Substantia nigra (tissue), 51 donors: ENCODE measurements at places on chromosomes 3 and 15.

- DNase-seq: no peak
These were observed 36.9 kb upstream of the COL8A1 start for GRCh38 chr3:99601515-99601914.

DNA sequence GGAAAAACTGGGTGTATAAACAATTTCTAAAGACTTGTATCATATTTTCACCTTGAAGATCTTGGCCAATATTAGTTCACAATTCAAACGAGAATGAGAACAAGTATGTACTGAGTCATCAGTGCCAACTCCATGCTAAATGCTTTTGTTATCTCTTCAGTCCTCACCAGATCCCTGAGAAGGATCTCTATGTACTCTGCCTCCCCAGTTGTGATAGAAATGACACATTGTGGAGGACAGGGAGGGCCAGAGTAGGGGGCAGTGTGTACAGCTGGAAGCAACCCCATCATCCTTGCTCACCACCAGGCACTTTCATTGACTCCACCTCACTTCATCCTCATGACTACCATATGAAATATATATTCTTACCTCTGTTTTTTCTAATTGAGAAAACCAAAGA, 353.7 kb upstream of the SOX2 start:
- DNase-seq: no peak

- DNase-seq: no peak
These were observed 128.2 kb upstream of the SLC7A14 start for GRCh38 chr3:170714122-170714521.

DNA sequence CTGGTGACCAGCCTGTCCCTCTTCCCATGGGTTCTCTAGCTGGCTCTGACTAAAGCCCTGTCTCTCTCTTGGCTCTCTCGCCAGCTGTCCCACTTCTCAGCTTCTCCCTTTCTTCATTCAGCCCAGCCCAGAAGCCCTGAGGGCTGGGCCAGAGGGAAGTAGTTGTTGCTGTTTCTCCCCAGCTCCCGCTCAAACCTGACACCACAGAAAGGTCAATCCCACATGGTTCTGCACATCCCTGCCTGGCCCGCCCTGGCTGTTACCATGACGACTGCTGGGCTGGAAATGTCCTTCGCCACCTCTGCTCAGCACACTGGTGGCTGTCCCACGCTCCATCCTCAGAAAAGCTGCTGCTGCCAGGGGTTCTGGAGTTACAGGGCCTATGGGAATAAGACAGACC, 25.9 kb downstream of the CCDC32 start:
- DNase-seq: no peak

GRCh38 chr3:70824078-70824477, 511.6 kb upstream of the MDFIC2 start:
- no peak for DNase-seq

DNA sequence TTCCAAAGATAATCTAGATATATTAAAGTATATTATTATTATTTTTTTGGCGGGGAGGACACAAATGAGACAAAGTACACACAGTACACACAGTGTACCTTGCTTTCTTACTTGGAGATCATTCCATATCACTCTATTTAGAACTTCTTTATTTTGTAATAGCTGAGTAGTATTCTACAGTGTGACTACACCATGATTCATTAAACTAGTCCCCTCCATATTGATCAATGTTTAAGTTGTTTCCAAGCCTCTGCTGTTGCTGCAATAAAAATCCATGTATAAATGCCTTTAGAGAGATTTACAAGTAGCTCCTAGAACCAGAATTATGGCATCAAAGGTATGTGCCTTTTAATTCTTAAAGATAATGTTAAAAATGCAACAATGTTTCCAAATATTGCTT, 38.8 kb downstream of the PYGO1 start:
- no peak for DNase-seq

GRCh38 chr3:16452261-16452660, 61.2 kb downstream of the RFTN1 start:
- no peak for DNase-seq

- no peak for DNase-seq
These were observed 383.9 kb upstream of the TMCO5A start for GRCh38 chr15:37550360-37551024.

GRCh38 chr15:64740311-64741170, 34.8 kb downstream of the RBPMS2 start:
- DNase-seq: no peak

DNA sequence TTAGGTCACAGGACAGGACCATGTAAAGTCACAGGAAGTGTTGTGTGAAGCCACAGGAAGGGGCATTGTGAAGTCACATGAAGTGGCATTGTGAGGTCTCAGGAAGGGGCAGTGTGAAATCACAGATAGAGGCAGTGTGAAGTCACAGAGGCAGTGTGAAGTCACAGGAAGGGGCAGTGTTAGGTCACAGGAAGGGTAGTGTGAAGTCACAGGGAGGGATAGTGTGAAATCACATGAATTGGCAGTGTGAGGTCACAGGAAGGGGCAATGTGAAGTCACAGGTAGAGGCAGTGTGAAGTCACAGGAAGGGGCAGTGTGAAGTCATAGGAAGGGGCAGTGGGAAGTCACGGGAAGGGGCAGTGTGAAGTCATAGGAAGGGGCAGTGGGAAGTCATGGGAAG, 37.9 kb downstream of the GASK1A start:
- no peak for DNase-seq

DNA sequence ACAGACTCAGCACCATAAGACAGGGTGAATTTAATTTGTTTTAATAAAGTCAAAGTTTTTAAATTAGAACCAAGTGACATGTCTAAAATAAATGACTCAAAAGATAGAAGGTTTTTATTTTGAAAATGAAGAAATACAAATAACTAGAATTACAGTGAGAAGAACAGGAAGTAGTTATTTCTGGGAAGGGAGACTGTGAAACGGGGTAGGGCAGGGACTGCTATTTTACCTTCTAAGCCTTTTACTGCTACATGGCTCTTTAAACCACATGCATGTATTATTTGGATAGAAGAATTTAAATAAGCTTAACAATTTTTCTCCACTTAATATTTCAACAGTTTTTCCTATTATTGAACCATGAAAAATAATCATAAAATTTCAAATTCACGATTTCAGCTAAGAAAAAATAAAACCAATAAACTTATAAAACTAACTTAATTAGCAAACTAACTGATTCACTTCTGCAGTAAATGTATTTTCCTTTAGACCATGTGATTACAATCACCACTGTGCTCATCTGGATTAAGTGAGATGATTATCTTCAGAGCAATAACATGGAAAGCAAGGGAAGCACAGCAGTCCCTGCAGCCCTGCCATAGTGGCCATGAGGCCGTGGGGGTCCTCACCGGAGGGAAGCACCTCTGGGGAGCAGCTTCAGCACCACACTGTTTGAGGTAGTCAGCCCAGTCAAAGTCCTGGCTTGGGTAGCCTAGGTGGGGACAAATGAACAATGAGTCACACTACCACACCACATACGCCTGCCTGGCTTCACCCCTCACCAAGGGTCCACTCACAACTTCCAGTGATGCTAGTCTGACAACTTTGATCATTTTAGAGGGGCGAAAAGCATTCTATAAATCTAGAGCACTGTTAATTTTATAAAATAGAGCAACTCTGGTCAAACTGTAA, 28.3 kb upstream of the STIMATE start:
- no peak for DNase-seq

- no peak for DNase-seq
These were observed 78.1 kb downstream of the FBLN2 start for GRCh38 chr3:13626915-13627460.

GRCh38 chr3:23547905-23548650, 257.7 kb upstream of the UBE2E1 start:
- DNase-seq: no peak

DNA sequence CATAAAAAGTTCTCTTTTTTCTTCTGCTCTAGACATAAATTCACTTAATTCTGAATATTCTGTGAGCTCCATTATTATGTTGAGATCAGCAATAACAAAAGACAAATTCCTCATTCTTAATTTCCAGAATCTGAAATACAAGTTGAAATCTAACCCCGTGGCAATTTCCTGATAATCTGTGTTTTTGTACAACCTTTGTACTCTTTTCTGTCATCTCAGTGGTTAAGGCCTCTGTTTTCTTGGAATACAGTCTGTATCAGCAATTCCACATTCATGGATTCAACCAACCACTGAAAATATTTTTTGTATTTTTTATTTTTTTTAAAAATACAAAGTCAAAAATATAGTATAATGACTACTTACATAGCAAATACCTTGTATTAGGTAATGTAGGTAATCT, 8.7 kb downstream of the CCR8 start:
- DNase-seq: no peak

DNA sequence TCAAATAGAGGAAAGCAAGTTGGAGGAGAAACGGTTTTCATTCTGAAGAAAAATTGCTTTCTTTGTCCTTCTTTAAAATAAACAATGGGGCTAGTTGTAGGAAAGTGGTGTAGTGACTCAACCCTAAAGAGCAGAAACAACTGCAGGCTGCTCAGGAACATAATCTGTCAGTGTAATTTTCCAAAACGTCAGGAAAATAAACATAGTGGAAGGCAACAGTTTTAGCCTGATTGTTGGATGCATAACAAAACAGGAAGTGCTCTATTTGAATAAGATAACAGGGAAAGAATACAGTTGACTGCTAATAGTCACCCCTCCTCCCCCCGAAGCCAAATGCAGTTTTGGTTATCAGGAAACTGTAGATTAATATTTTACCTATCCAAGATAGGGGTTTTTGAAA, 167.6 kb downstream of the ECT2 start:
- DNase-seq: no peak

- no peak for DNase-seq
These were observed 97.8 kb downstream of the SST start for GRCh38 chr3:187572441-187572840.

DNA sequence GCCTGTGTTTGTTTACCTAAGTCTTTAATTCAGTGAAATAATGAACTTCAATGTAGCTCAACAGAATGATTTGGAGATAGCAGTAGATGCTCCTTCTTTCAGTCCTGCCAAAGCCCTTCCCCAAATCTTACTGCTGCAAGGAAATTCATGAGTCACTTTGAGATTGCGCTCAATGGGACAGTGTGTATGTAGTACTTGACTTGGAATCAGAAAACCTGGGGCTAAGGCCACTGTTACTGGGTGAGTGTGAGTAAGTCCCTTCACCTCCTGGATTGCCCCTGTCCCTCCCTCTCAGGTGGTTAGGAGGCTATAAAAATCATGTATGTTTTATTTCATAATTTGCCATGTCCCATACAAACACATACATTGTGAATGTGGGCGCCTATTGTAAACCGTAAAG, 29.9 kb downstream of the ATP13A5 start:
- no peak for DNase-seq

GRCh38 chr3:77825001-77825827, 785.3 kb downstream of the ROBO2 start:
- DNase-seq: no peak

GRCh38 chr3:78791753-78792152, 976.0 kb downstream of the ROBO1 start:
- no peak for DNase-seq

DNA sequence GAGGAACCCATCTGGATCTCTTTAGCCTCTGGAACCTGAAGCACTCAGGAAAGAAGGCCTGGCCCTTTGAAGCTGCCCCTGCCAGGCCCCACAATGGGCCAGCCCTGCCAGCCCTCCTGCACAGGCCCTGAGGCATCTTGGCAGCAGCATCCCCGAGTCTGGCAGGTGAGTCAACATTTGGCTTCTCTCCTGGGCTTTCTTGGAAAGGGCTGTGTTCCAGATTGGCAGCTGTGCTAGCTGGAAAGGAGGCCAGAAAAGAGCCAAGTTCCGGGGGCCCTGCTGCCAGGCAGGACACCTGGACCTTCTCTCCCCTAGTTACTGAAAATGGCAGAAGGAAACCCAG, 187.2 kb downstream of the SHQ1 start:
- DNase-seq: peak; percentile 13

GRCh38 chr3:139465636-139466035, 10.7 kb downstream of the RBP2 start:
- no peak for DNase-seq

DNA sequence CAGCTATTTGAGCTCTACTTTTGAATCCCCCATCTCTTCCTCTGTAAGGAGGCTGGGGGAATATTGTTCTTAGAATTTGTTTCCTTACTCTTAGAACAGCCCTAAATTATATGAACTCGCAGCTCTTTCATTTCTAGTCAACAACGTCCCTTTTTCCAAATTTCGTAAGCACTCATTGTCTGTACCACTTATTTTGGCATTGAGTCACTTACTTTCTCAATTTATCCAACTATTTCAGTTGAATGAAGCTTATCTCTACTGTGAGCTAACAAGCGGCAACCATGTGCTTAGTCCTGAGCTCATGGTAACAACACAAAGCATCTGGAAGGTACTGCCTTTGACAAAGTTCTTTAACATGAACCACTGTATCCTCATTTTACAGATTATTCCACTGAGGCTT, 191.1 kb downstream of the GREM1 start:
- no peak for DNase-seq

- DNase-seq: no peak
These were observed 37.9 kb upstream of the SLCO2A1 start for GRCh38 chr3:134067531-134068161.

- DNase-seq: no peak
These were observed 63.2 kb upstream of the MAGI1 start for GRCh38 chr3:66101901-66102300.

GRCh38 chr3:112002096-112002971, 3.6 kb downstream of the TAGLN3 start:
- no peak for DNase-seq

- DNase-seq: no peak
These were observed 63.3 kb downstream of the KLHL6 start for GRCh38 chr3:183491923-183492848.
